ENCODE measurements at places on chromosomes 12 and 14. TPM values are rescaled to one million over a fixed set of nuclear protein-coding genes. Genes with fewer than 3 reads are reported as not detected.

The TAS2R31 gene
- not detected for total RNA-seq

The CD4 gene
- total RNA-seq = not detected

The RNASE7 gene
- not detected for total RNA-seq

GRCh38 chr12:24482882-24483604 is 465.9 kb downstream of the BCAT1 start:
- no peaks in the 10 kb centered on the region for H3K4me1 ChIP-seq
- H3K27ac ChIP-seq = no peak overlapping the region
- no peaks in the 10 kb centered on the region for H3K27me3 ChIP-seq
- H3K36me3 ChIP-seq = no peaks in the 10 kb centered on the region
- DNase-seq = no peak
- no peak overlapping the region for H3K4me3 ChIP-seq

- H3K27me3 ChIP-seq = peaks cover 16% of the 10 kb centered on the region
- peak overlapping the region; percentile 78 for H3K4me3 ChIP-seq
- H3K36me3 ChIP-seq = no peaks in the 10 kb centered on the region
- H3K27ac ChIP-seq = peak overlapping the region; percentile 88
- peaks cover 48% of the 10 kb centered on the region for H3K4me1 ChIP-seq
Measured at GRCh38 chr12:88579161-88579517, 1.1 kb downstream of the KITLG start.

GRCh38 chr12:80655751-80656150 is 51.7 kb upstream of the MYF6 start:
- H3K36me3 ChIP-seq = no peaks in the 10 kb centered on the region
- H3K4me3 ChIP-seq = no peak overlapping the region
- H3K27ac ChIP-seq = no peak overlapping the region
- no peaks in the 10 kb centered on the region for H3K4me1 ChIP-seq
- DNase-seq = no peak

DNA sequence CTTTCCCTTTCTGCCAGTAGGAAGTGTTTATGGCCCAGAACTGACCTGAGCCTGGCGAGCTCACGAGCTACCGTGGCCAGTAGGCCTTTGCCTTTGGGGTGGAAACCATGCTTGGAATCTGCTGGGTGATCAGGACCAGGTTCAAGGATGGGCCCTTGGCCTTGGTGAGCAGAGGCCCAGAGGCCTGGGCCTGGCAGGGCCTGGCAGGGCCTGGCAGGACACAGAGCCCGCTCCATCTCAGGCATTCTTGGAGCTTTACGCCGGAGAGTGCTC is 184.8 kb upstream of the RTL1 start:
- H3K27me3 ChIP-seq = no peaks in the 10 kb centered on the region
- H3K36me3 ChIP-seq = no peaks in the 10 kb centered on the region
- no peak overlapping the region for H3K4me3 ChIP-seq

DNA sequence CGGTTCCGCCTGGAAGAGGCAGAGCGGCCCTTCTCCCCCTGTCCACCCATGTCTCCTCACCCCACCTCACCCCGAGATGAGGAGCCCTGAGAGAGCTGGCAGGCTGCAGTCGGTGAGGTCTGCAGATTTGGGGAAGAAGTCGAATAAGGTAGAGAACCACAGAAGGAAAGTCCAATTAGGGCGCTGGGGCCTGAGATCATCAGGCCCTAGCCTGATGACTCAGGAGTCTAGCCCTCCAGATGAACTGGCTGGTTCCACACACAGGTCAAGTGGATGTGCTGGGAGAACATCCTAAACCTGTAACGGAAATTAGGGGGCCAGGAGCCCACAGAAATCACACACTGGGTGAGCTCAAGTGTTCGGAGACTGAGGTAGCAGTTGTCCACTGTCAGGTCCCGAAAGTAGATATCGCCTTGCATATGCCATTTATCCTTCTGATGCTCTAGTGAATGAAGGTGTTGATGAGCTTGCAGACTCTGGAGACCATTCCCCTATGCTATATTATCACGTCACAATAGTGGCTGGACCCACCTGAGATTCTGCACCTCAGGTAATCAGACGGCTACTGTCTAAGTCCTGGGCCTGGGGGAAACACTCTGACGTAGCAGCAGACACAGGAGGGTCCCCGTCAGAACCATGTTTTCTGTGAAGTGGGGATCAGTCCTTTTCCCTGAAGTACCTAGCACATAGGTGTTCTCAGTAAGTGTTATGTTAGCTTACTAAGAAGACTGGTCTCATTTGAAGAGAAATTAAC is 886 bp upstream of the METTL17 start:
- no peak for DNase-seq
- H3K27ac ChIP-seq = peak overlapping the region; percentile 83
- no peaks in the 10 kb centered on the region for H3K27me3 ChIP-seq
- peaks cover 14% of the 10 kb centered on the region for H3K36me3 ChIP-seq
- peaks cover 16% of the 10 kb centered on the region for H3K4me1 ChIP-seq

GRCh38 chr12:33670284-33670683 is 230.7 kb upstream of the SYT10 start:
- H3K4me3 ChIP-seq = no peak overlapping the region
- no peak for DNase-seq
- no peaks in the 10 kb centered on the region for H3K27me3 ChIP-seq
- H3K27ac ChIP-seq = no peak overlapping the region

DNA sequence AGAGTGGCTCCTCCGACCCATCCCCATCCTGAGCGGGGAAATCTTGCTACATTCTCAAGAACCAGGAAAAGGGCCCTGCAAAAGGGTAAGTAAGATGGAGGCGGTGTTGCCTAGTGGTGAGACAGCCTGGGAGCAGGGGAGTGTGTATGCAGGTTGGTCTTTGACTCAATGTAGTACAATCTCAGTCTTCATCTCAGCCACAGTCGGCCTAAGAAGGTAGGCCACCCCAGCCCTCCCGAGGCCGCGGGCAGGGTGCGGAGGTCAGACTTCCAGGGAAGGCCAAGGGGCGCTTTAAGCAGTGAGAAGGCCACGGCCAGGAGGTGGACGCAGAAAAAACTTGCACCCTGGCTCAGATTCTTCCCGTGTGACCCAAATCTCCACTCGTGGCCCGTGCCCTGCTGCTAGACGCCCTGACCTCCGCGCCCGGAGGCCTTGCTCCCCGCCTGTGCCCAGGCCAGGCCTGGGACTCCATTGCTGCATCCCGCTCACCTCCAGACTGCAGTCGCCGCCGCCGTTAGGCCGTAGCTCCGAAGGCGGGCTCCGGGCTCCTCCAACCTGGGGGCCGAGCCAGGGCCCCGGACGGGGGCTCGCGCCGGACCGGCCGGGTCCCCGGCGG is 435 bp downstream of the FOXM1 start:
- no peak overlapping the region for H3K27ac ChIP-seq
- no peak for DNase-seq
- peak overlapping the region; percentile 92 for H3K4me3 ChIP-seq
- H3K27me3 ChIP-seq = no peaks in the 10 kb centered on the region
- peaks cover 29% of the 10 kb centered on the region for H3K4me1 ChIP-seq

GRCh38 chr12:54306925-54307741 is 6.3 kb upstream of the NFE2 start:
- H3K36me3 ChIP-seq = no peaks in the 10 kb centered on the region
- H3K27ac ChIP-seq = no peak overlapping the region
- peaks cover 19% of the 10 kb centered on the region for H3K4me1 ChIP-seq
- H3K27me3 ChIP-seq = peaks cover 17% of the 10 kb centered on the region
- peak; percentile 96 for DNase-seq

DNA sequence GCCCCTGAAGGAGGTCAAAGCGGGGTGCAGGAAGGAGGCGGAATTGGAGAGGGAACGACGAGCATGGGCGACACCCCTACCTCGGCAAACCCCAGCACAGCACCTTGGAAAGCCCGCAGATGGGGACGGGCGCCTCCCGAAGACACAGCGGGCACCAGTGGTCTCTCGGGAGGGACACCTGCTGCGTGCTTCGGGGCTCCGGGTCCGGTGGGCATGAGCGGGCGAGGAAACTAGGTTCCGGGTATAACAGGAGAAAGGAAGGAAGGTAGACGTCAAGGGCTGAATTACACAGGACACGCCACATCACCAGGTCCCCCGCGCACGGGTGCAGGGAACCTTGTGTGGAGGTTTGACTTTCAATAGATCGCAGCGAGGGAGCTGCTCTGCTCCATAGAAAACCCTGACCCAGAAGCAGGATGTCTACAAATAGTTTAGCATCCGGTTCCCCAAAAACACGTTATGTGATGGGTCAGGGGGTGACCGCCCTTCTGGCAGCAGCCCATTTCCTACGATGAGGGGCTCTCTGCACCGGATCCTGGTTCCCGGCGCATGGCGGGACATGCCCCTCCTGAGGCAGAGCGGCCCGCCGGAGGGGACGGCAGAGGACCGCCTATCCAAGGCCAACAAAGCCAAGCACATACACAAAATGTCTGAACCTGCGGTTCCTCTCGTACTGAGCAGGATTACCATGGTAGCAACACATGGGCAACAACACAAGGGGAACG is 196.9 kb downstream of the ALG10 start:
- no peaks in the 10 kb centered on the region for H3K4me1 ChIP-seq
- no peak for DNase-seq
- no peaks in the 10 kb centered on the region for H3K36me3 ChIP-seq
- peak overlapping the region; percentile 30 for H3K4me3 ChIP-seq
- H3K27me3 ChIP-seq = no peaks in the 10 kb centered on the region
- H3K27ac ChIP-seq = no peak overlapping the region

GRCh38 chr14:20652996-20653975 is 11.8 kb upstream of the OR6S1 start:
- H3K4me1 ChIP-seq = no peaks in the 10 kb centered on the region
- H3K36me3 ChIP-seq = no peaks in the 10 kb centered on the region
- peaks cover 5% of the 10 kb centered on the region for H3K27me3 ChIP-seq

- H3K4me3 ChIP-seq = no peak overlapping the region
- no peak for DNase-seq
- H3K27ac ChIP-seq = no peak overlapping the region
- H3K36me3 ChIP-seq = peaks cover 45% of the 10 kb centered on the region
- H3K27me3 ChIP-seq = no peaks in the 10 kb centered on the region
- peaks cover 48% of the 10 kb centered on the region for H3K4me1 ChIP-seq
Measured at GRCh38 chr12:124494751-124495129, 72.7 kb downstream of the NCOR2 start.

GRCh38 chr12:125185740-125186470 is 120.7 kb downstream of the AACS start:
- peak within 1 kb of the TSS; percentile 48 for H3K4me3 ChIP-seq
- no peaks in the 10 kb centered on the region for H3K36me3 ChIP-seq
- peak; percentile 91 for DNase-seq
- peaks cover 91% of the 10 kb centered on the region for H3K27me3 ChIP-seq
- H3K27ac ChIP-seq = no peak within 1 kb of the TSS

GRCh38 chr14:75877292-75877691 is 104.5 kb downstream of the TGFB3 start:
- no peaks in the 10 kb centered on the region for H3K27me3 ChIP-seq
- peaks cover 1% of the 10 kb centered on the region for H3K36me3 ChIP-seq

GRCh38 chr14:53032161-53032803 is 81.4 kb upstream of the FERMT2 start:
- H3K36me3 ChIP-seq = peaks cover 6% of the 10 kb centered on the region
- H3K27me3 ChIP-seq = no peaks in the 10 kb centered on the region
- H3K4me3 ChIP-seq = no peak overlapping the region
- DNase-seq = no peak

GRCh38 chr12:56220611-56221231 is 1.0 kb downstream of the RNF41 start:
- peaks cover 44% of the 10 kb centered on the region for H3K4me1 ChIP-seq
- H3K36me3 ChIP-seq = peaks cover 13% of the 10 kb centered on the region
- no peaks in the 10 kb centered on the region for H3K27me3 ChIP-seq
- H3K4me3 ChIP-seq = peak overlapping the region; percentile 70
- peak; percentile 42 for DNase-seq
- peak overlapping the region; percentile 96 for H3K27ac ChIP-seq

GRCh38 chr12:96120359-96121100 is 73.6 kb upstream of the ELK3 start:
- peak; percentile 33 for DNase-seq
- no peaks in the 10 kb centered on the region for H3K36me3 ChIP-seq
- H3K4me3 ChIP-seq = no peak overlapping the region
- H3K4me1 ChIP-seq = no peaks in the 10 kb centered on the region
- H3K27me3 ChIP-seq = no peaks in the 10 kb centered on the region

DNA sequence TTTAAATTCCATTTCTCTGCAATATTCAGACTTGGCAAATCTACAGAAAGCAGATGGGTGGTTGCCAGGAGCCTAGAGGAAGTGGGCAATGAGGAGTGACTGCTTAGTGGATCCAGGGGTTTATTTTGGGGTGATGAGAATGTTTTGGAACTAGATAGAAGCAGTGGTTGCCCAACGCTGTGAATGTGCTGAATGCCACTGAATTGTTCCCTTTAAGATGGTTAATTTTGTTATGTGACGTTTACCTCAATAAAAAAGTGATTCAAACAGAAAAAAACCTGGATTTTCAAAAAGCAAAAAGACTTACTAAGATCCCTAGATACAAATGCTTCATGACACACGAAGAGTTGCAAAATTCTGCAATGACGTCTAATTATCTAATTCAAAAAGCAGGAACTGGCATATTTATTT is 34.2 kb downstream of the DAO start:
- no peak overlapping the region for H3K4me3 ChIP-seq
- H3K27me3 ChIP-seq = no peaks in the 10 kb centered on the region
- H3K4me1 ChIP-seq = no peaks in the 10 kb centered on the region
- no peak overlapping the region for H3K27ac ChIP-seq
- no peaks in the 10 kb centered on the region for H3K36me3 ChIP-seq

- H3K4me3 ChIP-seq = no peak overlapping the region
- H3K36me3 ChIP-seq = no peaks in the 10 kb centered on the region
- H3K27me3 ChIP-seq = peaks cover 80% of the 10 kb centered on the region
Measured at GRCh38 chr12:113747017-113747416, 219.1 kb downstream of the RBM19 start.
